Naive B cell (primary cell): ENCODE measurements at places on chromosomes 2 and 18. TPM values are rescaled to one million over a fixed set of nuclear protein-coding genes. Genes with fewer than 3 reads are reported as not detected.

DNA sequence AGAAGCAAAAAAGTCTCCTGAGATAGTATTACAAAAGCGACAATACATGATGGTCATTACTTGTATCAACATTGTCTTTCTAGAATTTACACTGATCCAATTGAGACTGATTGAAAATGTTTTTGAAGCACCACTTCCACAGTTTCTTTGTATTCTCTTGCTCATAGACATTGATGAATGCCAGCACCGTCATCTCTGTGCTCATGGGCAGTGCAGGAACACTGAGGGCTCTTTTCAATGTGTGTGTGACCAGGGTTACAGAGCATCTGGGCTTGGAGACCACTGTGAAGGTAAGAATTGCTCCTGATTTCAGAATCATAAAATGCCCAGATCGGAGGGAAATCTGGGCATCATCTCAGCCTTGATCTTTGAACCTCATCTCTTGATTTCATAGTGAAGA lies 175.1 kb upstream of the RASGRP3 start:
- no peak overlapping the region for H3K27ac ChIP-seq
- no peaks in the 10 kb centered on the region for H3K4me1 ChIP-seq
- H3K4me3 ChIP-seq: no peak overlapping the region
- H3K36me3 ChIP-seq: no peaks in the 10 kb centered on the region
- DNase-seq: no peak

SGPP2 gene
- not detected for polyA plus RNA-seq

ANKRD29 gene
- not detected for polyA plus RNA-seq

DNA sequence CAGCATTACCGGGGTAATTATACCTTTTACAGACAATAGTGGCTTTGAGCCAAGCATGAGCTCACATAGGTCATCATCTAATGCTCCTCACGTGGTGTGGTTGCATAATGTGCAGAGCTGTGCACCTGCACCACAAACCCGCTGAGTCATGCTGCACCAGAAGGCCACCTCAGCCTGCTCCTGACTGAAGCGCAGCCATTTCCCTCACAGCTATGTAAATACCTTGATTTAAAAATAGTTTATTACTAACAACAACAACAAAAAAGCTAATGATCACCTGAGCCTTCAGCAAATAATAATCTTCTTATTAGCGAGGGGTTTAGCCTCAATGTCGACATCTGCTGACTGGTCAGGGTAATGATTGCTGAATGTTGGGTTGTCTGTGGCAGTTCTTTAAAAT lies 238.8 kb downstream of the MBD5 start:
- no peak overlapping the region for H3K4me3 ChIP-seq
- no peak for DNase-seq
- no peak overlapping the region for H3K27ac ChIP-seq
- no peaks in the 10 kb centered on the region for H3K27me3 ChIP-seq

MERTK gene
- polyA plus RNA-seq: not detected

TEKT4 gene
- polyA plus RNA-seq: not detected

DNA sequence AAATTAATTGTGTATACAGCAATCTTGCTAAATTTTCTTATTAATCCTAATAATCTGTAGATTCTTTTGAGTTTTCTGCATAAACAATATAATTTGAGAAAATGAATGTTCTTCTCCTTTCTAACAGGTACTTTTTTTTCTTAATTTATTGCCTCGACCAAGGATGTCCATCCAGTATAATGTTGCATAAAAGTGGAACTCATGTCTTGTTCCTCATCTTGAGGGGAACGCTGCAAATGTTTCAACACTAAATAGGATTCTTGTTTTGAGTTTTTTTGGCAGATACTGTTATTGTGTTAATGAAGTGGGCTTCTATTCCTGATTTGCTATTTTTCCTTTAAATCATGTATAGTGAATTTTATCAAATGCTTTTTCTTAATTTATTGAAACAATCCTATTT lies 244.4 kb upstream of the REV1 start:
- H3K4me1 ChIP-seq: no peaks in the 10 kb centered on the region
- no peak for DNase-seq
- H3K4me3 ChIP-seq: no peak overlapping the region
- peaks cover 9% of the 10 kb centered on the region for H3K36me3 ChIP-seq
- H3K27me3 ChIP-seq: no peaks in the 10 kb centered on the region

DNA sequence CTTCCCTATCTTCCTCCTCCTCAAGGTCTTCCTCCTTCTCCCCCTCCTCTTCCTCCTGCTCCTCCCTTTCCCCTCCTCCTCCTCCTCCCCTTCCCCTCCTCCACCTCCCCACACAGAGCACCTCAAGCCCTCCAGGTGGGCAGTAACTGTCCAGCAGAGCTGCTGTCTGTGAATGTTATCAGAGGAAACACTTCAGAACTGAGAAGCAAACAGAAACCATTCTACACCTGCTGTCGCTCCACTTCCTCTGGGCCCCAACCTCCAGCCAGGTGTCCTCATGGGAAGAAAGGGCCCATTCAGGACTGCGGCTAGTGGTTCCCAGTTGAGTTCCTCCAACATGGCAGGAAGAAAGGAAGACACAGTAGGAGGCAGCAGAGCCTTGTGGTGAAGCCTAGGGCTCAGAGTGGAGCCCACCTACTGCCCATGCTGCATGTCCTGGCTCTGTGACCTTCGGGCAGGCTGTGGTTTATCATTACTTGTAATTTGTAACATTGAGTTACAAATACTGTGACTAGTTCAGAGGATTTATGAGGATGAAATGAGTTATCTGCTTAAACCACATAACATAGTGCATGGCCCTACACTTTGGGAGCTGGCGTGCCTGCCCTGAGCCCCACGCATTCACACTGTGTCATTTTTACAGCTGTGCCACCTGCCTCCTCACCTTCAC lies 165.9 kb upstream of the ID2 start:
- H3K36me3 ChIP-seq: peaks cover 10% of the 10 kb centered on the region
- H3K27ac ChIP-seq: no peak overlapping the region
- peaks cover 88% of the 10 kb centered on the region for H3K27me3 ChIP-seq
- no peak for DNase-seq
- H3K4me1 ChIP-seq: peaks cover 18% of the 10 kb centered on the region

DNA sequence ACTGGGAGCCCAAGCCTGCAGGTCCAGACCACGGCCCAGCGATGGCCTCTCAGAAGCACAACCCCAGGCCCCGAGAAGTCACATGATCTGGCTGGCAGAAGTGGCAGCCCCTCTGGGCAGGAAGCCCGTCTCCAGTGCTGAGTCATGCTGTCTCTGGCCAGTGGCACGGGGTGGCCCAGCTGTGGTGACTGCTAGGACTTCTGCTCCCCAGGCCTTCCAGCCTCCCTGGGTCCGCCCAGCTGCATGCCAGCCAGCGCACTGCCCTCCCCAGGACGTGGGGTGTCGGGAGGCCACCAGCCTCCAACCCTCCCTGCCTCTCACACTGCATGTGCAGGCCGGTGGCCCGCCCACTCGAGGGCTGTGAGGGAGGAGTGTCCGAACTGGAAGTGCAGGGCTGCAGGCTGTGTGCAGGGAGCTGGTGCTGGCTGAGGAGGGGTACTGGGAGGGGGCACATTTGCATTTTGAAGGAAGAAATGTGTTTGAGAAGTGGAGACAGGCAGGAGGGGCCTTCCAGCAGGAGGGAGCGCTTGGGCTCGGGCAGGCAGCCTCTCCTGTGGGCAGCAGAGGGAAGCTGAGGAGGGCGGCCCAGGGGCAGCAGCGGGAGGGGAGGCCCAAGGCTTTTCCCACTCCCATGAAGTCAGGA lies 17.0 kb upstream of the HPCAL1 start:
- H3K4me1 ChIP-seq: peaks cover 9% of the 10 kb centered on the region
- no peaks in the 10 kb centered on the region for H3K27me3 ChIP-seq
- no peak overlapping the region for H3K4me3 ChIP-seq
- no peak overlapping the region for H3K27ac ChIP-seq
- DNase-seq: no peak

GRCh38 chr2:216934151-216934550 lies 74.3 kb upstream of the TNP1 start:
- H3K4me1 ChIP-seq: no peaks in the 10 kb centered on the region
- peaks cover 28% of the 10 kb centered on the region for H3K27me3 ChIP-seq
- H3K4me3 ChIP-seq: no peak overlapping the region
- no peak for DNase-seq
- no peak overlapping the region for H3K27ac ChIP-seq
- no peaks in the 10 kb centered on the region for H3K36me3 ChIP-seq

GALNT3 gene
- polyA plus RNA-seq: 7.0 TPM

PPP3R1 gene
- 4.5 TPM for polyA plus RNA-seq

FAM237A gene
- polyA plus RNA-seq: not detected

DNA sequence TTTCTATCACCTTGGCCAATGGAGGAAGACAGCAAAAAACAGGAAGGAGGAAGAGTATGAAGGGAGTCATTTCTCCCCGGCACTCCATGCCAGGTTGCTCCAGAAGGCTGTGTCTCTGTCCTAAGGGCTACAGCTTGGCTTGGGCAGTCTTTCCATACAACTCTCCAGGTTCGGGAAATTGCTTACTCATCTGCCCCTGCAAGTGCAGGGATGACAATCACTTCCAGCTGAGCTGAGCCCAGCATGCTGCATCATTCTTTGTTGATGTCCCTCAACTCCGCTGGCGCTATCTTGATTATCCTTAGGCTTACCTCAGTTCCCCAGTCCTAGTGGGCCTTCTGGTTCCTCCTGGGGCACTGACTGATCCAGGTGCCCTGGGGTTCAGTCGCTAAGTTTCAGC lies 86.9 kb upstream of the COPS8 start:
- no peaks in the 10 kb centered on the region for H3K4me1 ChIP-seq
- H3K36me3 ChIP-seq: no peaks in the 10 kb centered on the region
- H3K27me3 ChIP-seq: peaks cover 33% of the 10 kb centered on the region
- H3K4me3 ChIP-seq: no peak overlapping the region
- H3K27ac ChIP-seq: no peak overlapping the region
- DNase-seq: no peak

- H3K4me3 ChIP-seq: no peak overlapping the region
- H3K27me3 ChIP-seq: no peaks in the 10 kb centered on the region
- H3K36me3 ChIP-seq: no peaks in the 10 kb centered on the region
- no peak overlapping the region for H3K27ac ChIP-seq
Measured at GRCh38 chr2:209570194-209570593, 146.3 kb downstream of the MAP2 start.

GRCh38 chr2:64019975-64020528 lies 824 bp upstream of the VPS54 start:
- peak; percentile 7 for DNase-seq
- peaks cover 36% of the 10 kb centered on the region for H3K4me1 ChIP-seq
- H3K27me3 ChIP-seq: no peaks in the 10 kb centered on the region
- peaks cover 15% of the 10 kb centered on the region for H3K36me3 ChIP-seq
- peak overlapping the region; percentile 94 for H3K4me3 ChIP-seq
- H3K27ac ChIP-seq: peak overlapping the region; percentile 97

UGT1A8 gene
- polyA plus RNA-seq: not detected

DNA sequence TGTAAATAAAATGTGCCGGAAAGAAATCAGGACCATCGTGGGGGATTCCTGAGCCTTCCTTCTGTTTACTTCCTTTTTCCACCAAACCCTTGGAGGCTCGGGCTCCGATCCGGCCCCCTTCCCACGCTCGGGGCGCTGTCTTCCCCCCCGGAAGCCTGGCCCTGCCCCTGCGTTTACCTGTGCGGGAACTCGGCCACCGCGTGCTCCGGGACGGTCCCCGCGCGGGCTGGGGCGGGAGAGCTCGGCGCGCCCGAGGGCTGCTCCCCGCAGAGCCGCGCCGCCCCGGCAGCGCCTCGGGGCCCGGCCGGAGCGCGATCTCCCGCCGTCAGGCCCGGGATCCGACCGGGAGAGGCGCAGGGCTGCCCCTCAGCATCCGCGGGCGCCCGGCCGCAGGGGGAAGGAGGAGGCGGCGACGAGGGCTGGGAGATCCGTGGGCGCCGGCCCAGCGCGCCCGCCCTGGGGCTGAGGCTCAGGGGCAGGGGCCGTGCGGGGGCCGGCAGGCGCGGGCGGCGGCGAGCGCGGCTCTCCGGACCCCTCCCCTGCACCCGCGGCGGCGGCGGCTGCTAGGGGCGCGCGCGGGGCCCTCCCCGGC lies 435 bp downstream of the ADCY3 start:
- peak overlapping the region; percentile 86 for H3K4me3 ChIP-seq
- H3K36me3 ChIP-seq: no peaks in the 10 kb centered on the region
- no peak overlapping the region for H3K27ac ChIP-seq
- peak; percentile 22 for DNase-seq
- H3K27me3 ChIP-seq: peaks cover 10% of the 10 kb centered on the region

GRCh38 chr2:70645733-70646419 lies 92.2 kb upstream of the TGFA start:
- no peak overlapping the region for H3K27ac ChIP-seq
- no peak overlapping the region for H3K4me3 ChIP-seq
- no peak for DNase-seq
- H3K4me1 ChIP-seq: no peaks in the 10 kb centered on the region
- no peaks in the 10 kb centered on the region for H3K36me3 ChIP-seq

DNA sequence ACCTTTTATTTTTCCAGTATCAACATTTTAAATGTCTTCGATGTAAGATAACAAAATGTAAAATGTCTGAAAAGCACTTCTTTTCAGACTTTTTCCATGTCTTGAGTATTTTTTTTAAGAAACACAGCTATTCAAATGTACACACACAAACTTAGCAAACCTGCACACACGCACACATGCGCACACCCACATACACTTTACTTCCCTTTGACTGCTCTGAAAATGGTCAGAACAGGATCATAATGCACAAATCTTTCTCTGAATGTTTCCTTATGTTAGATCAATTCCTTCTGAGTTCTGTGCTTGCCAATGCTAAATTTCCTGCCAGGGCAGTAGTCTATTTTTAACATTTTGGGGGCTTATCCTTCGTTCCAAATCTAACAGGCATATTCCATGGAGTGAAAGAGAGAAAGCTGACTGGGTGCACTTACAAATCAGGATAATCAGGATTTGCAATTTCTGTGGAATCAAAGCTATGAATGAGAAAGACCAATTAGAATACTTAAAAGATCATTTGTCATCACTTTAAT lies 136.3 kb downstream of the ZEB2 start:
- peaks cover 44% of the 10 kb centered on the region for H3K4me1 ChIP-seq
- H3K4me3 ChIP-seq: no peak overlapping the region
- peaks cover 3% of the 10 kb centered on the region for H3K27me3 ChIP-seq
- H3K36me3 ChIP-seq: no peaks in the 10 kb centered on the region

TGFA gene
- polyA plus RNA-seq: not detected

DNA sequence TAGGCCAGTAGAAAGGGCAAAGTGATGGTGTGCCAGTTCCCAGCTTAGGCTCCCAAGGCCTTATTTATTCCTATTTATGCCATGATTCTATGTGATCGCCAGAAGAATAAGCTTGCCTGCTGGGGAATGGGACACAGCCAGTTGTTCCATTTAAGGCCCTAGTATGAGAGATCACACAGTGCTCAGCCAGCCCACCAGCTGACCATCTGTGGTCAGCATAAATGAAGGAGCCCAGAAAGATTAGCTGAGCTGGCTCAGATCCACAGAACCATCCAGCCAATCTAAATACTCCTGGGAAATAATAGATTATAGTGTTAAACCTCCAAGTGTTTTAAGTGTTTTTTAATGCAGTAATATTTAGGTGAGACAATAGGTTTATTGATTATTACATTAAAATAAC lies 12.6 kb upstream of the L3MBTL4 start:
- H3K27ac ChIP-seq: no peak overlapping the region
- no peaks in the 10 kb centered on the region for H3K4me1 ChIP-seq
- H3K4me3 ChIP-seq: no peak overlapping the region
- DNase-seq: no peak
- no peaks in the 10 kb centered on the region for H3K27me3 ChIP-seq

GRCh38 chr2:174840436-174840835 lies 76.2 kb upstream of the CHRNA1 start:
- no peaks in the 10 kb centered on the region for H3K4me1 ChIP-seq
- H3K36me3 ChIP-seq: no peaks in the 10 kb centered on the region
- H3K27ac ChIP-seq: no peak overlapping the region
- peaks cover 17% of the 10 kb centered on the region for H3K27me3 ChIP-seq
- H3K4me3 ChIP-seq: no peak overlapping the region
- no peak for DNase-seq

- H3K4me1 ChIP-seq: peaks cover 9% of the 10 kb centered on the region
- H3K27ac ChIP-seq: no peak within 1 kb of the TSS
- peak within 1 kb of the TSS; percentile 85 for H3K4me3 ChIP-seq
- peaks cover 51% of the 10 kb centered on the region for H3K27me3 ChIP-seq
- H3K36me3 ChIP-seq: no peaks in the 10 kb centered on the region
Measured at GRCh38 chr2:20012282-20013125, at the start of gene MATN3. MATN3 (minus strand) TSS chr2:20012668; CDS start chr2:20012631, 37 bp downstream.
